ENCODE measurements at places on chromosomes 2 and 18. TPM values are rescaled to one million over a fixed set of nuclear protein-coding genes. Genes with fewer than 3 reads are reported as not detected.

Gene KYNU
- 1.8 TPM for total RNA-seq

Gene SLC14A1
- total RNA-seq = 116 TPM

- DNase-seq = no peak
Measured at GRCh38 chr2:237598468-237599208, 8.1 kb upstream of the RAB17 start.

GRCh38 chr18:21264651-21265050, 22.6 kb downstream of the GREB1L start:
- no peak for DNase-seq

DNA sequence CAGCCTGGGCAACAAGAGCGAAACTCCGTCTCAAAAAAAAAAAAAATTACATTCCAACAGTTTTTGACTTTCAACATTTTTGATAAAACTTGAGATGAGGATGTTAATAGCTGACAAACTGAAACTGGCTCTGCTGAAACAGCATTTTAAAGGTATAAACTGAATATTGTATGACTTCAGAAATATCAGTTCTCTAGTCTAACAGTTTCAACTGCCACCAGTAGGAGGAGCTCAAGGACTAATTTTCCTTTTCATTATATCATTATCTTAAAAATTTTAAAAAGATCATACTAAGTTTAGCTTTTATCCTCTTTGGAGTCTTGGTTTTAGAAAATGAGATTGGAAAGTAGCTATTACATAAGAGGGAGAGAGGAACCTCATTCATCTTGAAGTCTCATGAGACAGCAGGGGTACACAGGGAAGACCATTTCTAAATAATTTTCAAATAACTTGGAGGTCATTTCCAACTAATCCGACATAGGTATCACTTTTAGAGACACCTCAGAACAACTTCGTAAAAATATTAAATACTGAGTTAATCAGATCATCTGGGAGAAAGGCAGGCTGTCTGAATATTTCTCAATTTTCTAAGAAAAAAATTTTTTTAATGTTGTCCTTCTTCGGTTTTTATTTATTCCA, 37.6 kb upstream of the MCM6 start:
- DNase-seq = no peak

DNA sequence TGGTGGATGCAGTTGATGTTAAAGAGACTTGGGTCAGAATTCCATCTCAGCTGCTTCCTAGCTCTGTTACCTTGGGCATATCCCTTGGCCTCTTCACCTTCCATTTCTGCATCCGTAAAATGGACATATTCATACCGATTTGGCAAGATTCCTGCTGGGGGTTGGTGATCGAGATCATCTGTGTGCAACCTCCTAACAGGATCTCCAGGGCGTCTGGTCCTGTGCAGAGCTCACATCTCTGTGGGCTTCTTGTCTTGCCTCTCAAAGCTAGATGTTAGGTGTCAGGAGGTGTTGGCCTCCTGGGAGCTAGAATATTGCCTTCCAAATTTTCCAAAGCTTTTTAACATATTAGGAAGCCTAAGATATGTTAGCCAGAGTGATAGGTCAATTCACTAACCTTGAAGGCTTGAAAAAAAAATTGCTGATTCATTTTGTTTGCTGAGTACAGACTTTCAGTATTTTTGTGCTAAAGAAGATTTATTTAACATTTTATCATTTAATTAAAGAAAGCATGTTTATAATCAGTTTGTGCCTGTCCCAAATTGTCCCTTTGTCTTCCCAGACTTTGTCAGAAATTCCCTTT, 69.7 kb upstream of the ZNF516 start:
- no peak for DNase-seq

GRCh38 chr2:18651842-18652774, 62.7 kb upstream of the NT5C1B start:
- DNase-seq = no peak

DNA sequence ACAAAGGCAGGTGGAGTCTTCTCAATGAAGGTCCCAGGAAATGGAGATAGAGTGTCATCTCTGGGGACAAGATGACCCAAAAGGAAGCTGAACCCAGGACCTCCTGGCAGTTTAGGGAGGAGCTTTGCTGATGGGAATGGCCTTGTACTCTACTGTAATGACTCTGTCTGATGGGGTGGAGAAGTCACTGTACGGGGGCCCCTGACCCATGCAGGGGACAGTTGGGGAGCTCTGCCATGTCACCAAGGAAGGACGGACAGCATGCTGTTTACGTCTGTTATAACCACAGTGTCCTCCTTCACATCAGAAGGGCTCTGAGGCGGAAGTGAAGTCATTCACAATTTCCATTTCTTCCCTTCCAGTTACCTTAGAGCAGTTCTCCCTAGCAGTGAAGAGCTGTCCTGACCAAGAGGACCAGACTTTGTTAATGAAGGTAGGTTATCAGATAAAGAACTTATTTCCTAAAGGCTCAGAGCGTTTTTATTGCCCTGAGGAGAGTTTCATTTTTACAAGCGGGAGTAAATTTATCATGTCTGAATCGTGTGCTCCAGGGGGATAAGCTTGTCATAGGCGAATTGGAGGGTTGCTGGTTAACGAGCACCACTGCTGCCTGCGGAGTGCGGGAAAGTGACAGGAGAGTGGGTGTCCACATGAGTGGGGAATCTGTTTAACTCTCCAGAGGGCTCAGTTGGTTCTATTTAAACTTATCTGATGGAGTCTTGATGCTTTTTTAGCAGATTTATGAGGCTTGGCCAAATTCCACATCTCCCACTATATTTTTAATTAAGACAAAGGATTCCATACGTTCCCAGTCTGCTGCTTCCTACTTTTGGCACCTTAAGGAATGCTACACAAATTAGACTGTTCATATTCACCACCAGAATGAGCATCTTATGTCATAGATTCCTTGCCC, 71.6 kb upstream of the BCL2L11 start:
- DNase-seq = no peak

DNA sequence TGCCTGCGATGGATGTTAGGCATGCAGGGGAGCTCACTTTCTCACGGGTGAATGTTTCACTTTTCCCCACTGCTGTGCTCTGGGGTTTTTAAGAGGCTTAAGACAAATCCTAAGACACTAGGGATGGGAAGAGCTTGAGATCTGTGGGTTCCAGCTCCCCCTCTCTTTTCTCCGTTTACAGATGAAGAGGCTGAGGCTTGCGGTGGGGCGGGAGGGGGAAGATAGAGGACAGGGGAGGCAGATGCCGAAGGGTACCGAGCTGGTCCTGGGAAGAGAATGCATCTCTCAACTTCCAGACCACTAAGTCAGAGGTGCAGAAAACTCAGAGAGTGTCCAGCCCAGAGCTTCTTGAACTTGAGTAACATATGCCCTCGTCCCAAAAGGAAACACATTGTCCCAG, 8.2 kb upstream of the ATOH8 start:
- DNase-seq = no peak

- DNase-seq = no peak
Measured at GRCh38 chr2:229126066-229126465, 145.0 kb downstream of the PID1 start.

DNA sequence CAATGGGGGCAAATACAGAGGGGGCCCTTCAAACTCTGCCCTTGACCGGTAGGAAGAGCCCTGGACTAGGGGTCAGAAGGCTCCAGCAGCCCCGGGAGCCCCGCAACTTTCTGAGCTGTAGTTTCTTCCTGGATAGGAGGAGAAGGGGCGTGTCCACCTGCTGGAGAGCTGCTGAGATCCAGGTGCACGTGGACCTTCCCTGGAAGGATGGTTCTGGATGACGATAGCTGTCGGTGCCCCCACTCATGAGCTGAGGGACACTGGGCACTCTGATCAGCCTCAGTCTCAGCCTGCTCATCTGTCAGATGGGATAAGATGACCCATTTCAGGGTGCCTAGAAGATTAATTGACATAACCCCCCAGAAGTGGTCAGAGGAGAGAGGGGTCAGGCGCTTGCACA, 125.2 kb upstream of the HDAC4 start:
- DNase-seq = no peak

- no peak for DNase-seq
Measured at GRCh38 chr2:226234187-226234586, 565.4 kb downstream of the IRS1 start.

- DNase-seq = no peak
Measured at GRCh38 chr2:114442510-114442909, at the start of gene DPP10. DPP10 (plus strand) TSS chr2:114442641.

DNA sequence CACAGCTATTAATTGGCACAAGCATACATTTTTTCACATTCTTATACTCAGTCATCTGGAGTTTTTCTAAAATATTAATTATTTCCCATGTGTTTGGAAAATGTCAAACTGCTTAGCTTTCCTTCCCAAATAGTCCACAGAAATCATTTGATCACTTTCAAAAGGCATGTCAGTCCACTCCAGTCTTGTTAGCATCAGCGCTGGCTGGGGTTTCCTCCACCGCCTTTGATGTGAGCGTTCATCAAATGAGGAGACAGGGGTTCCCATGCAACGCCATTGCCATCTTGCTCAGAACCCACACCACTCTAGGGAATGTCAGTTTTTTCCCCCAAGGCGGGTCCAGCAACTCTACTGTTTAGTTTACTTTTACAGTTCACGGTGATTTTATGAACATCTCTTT, 13.1 kb upstream of the RAX start:
- DNase-seq = no peak

GRCh38 chr2:236998758-236999157, 86.9 kb upstream of the COPS8 start:
- no peak for DNase-seq

DNA sequence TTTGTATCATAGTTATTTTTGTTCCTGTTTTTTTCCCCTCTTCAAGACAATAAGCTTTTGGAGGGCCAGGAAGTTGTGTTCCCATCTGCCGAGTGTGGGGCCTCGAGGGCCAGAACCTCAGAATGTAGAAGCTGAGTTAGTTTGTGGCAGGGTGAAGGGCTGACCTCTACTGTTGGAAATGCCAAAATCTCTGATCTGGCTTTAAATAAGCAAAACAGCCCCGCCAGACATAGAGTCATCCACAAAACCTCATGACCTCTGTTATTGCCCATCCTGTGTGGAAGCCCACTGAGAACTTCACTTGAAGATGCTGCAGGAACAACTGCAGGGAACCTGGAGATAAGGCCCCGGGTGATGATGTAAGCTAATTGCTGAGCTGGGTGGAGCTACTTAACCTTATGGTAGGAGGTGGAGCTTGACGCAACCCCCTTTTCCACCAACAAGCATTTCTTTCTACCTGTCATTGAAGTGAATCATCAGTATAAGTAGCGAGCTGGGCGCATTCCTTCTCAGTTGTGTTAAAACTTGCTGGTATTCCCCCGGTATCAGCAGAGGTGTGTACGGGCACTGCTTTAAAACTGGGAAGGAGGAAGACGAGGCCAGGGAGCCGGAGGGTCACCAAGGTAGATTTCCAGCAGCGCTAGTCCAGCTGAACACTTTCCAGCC, 177.2 kb downstream of the NEDD4L start:
- no peak for DNase-seq

DNA sequence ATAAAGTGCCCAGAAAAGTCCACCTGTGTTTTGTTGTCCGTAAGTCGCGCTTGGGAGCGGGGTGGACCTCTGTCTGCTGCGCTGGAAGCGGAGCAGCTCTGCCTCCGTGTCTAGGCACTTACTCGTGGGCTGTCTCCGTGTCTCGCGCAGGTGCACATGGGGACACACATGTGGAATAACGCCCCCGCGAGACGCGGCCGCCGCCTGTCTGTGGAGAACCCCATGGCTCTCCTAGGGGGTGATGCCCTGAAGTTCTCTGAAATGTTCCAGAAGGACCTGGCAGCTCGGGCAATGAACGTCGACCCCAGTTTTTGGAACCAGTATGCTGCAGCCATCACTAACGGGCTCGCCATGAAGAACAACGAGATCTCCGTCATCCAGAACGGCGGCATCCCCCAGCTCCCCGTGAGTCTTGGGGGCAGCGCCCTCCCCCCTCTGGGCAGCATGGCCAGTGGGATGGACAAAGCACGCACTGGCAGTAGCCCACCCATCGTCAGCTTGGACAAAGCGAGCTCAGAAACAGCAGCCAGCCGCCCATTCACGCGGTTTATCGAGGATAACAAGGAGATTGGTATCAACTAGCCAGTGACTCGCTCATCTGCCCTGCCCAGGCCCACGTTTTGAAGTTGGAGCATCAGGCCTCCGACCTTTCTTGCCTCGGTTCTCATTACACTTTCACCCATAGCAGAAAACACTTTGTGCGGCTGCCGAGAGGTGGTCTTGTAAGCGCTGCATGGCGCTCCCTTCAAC, 17.3 kb downstream of the SALL3 start:
- DNase-seq = no peak
